ENCODE measurements at places on chromosomes 5 and 9.

DNA sequence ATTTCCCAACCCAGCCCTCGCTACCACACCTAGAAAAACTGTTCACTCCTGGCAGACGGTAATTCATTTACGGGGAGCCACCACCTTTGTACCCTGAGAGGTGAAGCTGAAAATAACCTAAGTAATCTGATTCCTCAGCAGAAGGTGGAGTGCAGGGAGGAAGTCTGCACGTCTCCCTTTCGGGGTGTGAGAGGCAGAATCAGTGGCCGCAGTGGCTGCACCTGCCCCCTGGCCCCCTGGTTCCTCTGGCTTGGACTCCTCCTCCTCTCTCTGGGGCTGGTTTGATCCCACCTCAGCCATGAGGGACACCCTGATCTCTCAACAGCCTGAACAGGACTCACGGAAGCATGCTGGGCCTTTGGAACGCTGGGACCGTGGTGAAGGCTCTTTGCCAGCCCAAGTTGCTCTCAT, 10.5 kb downstream of the TMEM174 start:
- DNase-seq: no peak

DNA sequence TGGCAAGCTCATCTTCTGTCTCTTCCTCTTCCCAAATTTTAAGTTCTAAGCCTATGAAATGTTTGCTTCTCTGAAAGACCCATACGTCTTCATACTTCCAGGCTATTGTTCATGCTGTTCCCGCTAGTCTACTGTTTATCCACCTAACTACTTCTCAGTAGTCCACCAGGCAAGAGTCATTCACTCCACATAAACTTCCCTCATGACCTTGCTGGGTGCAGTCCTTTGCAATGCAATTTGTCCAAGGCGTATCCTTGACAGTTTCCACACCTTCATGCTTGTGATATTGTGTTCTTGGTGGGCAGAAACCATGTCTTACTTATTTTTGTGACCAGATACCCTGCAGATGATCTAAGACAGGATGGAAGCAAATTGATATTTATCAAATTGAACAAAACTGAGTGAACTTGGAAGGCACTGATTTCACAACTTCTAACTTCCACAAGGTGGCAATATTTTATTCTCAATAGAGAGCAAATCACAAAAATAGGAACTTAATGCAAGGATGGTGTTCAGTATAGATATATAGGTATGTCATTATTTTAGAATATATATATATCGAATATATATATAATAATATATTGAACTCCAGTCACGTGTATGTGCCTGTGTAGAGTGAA, 30.3 kb downstream of the TYRP1 start:
- no peak for DNase-seq

GRCh38 chr5:52491071-52491787, 296.5 kb upstream of the ITGA1 start:
- no peak for DNase-seq

DNA sequence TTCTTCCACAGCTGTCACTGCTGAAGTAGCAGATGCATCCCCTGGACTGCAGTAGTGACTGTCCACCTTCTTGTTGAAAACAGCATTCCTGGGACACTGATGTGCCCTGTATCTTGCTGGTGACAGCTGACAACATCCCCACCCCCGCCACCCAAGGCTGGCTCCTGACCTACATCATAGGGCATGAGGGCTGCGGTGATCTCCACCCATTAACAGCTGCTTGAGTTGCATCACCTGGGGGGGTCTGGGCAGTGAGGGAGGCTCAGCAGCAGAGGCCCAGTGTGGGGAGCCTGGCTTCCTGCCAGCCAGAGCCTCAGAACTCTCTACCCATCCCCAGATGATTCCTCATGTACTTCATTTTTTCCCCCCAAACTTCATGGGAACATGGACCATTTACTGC, 4.1 kb downstream of the PRUNE2 start:
- DNase-seq: no peak

- peak; percentile 60 for DNase-seq
Measured at GRCh38 chr5:169637549-169638121, 560 bp downstream of the DOCK2 start.

DNA sequence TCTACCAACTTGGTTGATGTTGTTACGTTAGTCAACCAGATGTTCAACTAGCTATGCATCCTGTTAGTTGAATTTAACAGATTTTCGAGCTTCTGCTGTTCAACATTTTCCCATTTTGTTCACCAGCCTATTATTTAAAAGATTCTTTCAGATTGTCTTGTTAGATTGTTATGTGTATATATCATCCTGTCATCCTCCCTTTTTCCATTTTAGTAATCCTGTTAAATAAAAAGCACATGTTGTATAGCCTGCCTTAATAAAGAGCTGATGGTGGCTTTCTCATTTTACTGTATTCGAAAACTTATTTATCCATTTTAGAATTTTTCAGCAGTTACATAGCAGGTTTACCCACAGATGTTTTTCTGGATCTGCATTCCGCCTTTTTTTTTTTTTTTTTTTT, 4.3 kb downstream of the TMEFF1 start:
- DNase-seq: no peak
